ENCODE measurements at places on chromosomes 1 and 21. TPM values are rescaled to one million over a fixed set of nuclear protein-coding genes. Genes with fewer than 3 reads are reported as not detected.

DNA sequence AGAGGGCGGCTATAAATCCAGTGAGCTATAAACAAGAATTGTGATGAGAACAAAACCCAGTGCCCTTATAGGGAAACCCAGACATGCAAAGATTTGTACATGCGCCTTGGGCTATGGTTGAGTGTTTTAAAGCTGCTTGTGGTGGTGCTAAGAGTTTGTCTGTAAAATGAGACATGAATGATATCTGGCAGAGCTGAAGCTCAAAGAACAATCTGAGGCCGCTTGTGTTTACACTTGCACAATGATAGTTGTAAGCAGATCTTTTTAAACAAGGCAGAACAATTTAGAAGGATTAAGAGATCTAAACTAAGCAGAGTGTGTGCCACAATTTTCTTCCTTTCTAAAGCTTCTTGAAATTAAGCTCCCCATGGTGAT, 80.4 kb upstream of the ADAMTS5 start:
- DNase-seq: no peak
- H3K4me1 ChIP-seq: no peaks in the 10 kb centered on the region
- no peaks in the 10 kb centered on the region for H3K36me3 ChIP-seq

DNA sequence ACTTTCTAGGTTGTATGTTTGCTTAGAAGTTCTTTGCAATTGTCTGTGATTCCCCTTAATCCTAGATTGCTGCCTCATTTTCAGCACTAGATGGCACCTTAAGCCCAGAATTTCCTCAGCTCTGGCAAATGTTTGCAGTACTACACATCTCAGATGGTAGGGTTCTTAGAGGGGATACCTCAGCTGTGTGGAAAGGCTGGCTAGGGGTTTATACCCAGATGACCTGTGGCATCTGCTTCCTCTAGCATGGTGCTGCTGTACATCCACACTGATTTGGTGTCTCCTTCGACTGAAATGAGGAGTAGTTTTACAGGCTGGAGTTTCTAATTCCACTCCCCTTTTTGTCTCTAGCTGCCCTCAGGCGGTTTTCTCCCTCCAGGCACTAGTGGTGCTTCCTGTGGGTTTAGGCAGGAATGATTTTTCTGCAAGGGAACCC, 23.5 kb downstream of the ASB17 start:
- H3K27ac ChIP-seq: no peak overlapping the region
- H3K27me3 ChIP-seq: no peaks in the 10 kb centered on the region
- no peak overlapping the region for H3K4me3 ChIP-seq

CD53 gene
- total RNA-seq: 404 TPM

EPRS1 gene
- total RNA-seq: 115 TPM

All from activated CD8-positive, alpha-beta T cell treated with anti-CD3 and anti-CD28 coated beads, Interleukin-2, amount 10 ng/mL, durations not matched to agents 7 days and 5 days (primary cell).